NCI-H187 treated with DMSO at 0.1 percent for 48 hours (cell line): ENCODE measurements at places on chromosomes 11 and 22.

DNA sequence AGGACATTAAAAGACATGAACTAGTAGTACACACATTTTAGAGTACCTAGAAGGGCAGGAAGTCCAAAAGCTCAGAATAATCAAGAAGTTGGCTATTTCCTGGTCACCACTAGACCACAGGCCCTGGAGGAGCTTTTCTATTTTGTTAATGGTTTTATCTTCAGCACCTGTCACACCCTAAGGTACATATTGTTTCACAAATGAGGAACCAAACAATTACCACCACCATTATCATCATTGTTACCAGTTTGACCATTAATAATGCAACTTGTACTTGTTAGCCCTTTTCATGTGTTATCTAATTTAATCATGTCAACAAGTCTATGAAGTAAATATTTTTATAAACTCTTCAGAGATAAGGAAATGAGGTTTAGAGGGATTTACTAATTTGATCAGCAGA, 4.9 kb downstream of the MRPL48 start:
- DNase-seq: no peak

DNA sequence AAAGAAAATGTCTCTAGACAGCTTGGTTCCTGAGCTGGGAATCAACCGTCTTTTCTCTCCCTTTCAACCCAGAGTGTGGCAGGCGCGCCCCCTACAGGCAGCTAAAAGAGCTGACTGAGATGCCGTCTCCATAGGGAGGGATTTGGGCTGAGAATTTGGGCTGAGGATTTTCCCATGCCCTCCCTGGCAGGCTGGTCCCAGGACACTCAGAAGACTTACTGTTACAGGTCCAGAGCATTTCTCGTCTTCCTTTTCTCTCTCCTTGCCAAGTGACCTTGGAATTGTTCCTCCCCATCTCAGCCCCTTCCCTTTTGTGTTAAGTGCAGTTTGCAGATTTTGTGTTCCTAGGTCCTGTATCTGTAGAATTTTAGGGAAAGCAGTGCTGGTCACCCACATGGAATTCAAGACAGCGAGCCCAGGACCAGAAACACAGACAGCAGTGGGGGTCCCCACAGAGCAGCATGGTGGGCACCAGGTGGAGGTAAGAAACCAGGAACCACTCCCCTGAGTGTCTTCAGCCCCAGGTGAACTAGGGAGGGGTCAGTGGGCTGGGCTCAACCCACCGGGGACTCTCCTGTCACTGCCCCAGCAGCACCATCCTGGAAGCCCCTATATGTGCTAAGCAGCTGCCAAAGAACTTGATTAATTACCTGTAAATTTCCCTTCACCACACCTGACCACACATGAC, 9.9 kb upstream of the IGLL5 start:
- DNase-seq: no peak

DNA sequence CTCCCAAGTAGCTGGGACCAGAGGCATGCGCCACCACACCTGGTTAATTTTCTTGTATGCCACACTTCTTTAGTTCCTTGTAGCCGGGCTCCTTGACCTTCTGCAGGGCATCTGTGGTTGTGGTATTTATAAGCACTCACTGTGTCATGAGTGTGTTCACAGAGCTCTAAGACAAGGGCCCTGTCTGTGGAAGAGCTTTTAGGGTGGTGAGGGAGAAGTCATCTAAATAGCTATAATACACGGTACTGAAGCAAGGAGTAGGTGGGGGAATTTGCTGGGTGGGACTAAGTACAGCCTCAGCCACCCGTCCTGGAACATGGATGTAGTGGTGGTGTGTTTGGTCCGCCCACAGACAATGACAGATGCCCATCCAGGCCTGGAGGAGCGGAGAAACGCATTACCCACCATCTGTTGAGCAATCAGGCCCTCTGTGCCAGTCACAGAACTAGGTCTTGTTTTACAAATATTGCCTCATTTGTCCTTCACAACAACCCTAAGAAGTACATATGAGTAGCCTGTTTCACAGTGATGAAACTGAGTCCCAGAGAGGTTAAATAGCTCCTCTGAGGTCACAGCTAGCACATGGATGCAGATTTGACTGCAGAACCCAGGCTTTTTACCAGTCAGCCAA, 10.1 kb downstream of the ACO2 start:
- no peak for DNase-seq

DNA sequence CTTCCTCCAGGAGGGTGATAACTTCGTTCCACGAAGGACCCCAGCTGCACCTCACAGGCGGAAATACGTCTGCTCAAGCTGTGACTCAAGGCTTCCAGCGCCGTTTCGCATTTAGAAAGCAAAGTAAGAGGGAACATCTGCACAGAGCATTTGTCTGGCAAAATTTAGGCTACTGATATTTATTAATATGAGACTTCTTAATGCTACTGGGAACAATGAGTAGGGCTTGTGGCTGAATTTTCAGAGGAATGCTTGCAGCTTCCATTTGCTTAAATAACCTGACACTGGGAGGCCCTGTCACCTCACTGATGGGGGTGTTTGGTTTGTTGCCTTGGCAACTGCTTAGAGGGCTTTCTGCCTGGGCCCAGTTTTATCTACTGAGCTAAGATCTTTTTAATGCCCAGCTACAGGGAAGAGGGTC, 14.7 kb upstream of the ST14 start:
- no peak for DNase-seq

- DNase-seq: no peak
Observed at GRCh38 chr22:39527481-39527961, 5.0 kb downstream of the RPS19BP1 start.

DNA sequence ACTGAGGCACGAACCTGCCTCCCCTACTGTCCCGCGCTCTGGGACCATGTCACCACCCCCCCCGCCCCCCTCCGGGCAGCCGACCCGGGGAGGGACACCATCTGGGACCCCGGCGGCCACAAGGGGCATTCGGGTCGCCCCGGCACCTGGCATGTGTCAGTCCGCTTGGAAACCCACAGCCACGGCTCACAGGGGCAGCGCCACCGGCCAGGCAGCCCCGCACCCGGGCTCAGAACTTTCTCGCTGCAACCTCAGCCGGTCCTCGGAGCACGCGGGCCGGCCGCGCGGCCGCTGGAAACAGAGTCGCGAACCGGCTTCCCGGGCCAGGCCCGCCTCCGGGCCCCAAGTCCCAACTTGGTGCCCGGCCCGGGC, 159.9 kb upstream of the GRK3 start:
- no peak for DNase-seq

- DNase-seq: no peak
Observed at GRCh38 chr11:118186346-118187107, 10.1 kb upstream of the SCN2B start.

DNA sequence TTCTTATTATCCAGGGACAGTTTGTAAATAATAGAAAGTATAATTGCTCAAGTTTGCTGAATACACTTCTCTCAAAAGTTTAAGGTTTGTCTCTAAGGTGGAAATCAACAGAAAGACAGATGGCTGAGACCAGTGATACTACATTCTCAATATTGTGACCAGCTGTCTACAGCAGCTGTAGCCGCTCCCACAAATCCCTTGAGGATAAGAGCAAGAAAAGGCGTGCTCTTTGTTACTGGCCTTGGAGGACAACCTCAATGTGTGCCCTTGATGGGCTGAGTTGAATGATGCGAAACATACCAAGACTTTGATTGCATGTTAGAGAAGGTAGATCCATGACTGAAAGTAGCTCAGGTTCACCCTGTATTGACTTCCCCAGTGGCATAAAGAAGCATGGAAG, 6.1 kb downstream of the OR6M1 start:
- DNase-seq: no peak

DNA sequence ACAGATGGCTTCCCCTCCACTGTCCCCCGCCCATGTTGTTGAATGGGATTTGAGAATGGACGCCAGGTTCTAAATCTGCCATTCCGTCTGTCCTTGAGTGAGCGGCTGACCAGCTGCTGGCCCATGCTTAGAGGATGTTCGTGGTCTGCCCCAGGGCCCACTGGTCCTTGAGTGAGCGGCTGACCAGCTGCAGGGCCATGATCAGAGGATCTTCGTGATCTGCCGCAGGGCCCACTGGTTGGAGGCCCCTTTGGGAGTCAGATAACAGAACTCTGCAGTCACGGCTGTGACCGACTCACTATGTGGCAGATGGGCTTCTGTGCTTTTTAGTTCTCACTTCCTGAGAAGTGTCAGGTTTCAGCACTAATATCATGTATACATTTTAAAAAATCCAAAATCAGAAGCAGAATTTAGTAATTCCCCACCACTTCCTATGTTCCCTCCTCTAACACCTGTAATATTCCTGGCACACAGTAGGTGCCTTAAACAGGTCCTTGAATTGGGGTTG, 54.1 kb downstream of the MICAL3 start:
- no peak for DNase-seq
